ENCODE measurements at places on chromosomes 1 and 21.

GRCh38 chr1:210159211-210159610, 73.4 kb upstream of the SERTAD4 start:
- no peak for DNase-seq

GRCh38 chr21:24289539-24289938, 1317.7 kb downstream of the MRPL39 start:
- no peak for DNase-seq

- DNase-seq, result no peak
Measured at GRCh38 chr1:155831279-155831976, 25.6 kb downstream of the GON4L start.

- DNase-seq, result no peak
Measured at GRCh38 chr1:174049514-174049913, 27.4 kb upstream of the RC3H1 start.

DNA sequence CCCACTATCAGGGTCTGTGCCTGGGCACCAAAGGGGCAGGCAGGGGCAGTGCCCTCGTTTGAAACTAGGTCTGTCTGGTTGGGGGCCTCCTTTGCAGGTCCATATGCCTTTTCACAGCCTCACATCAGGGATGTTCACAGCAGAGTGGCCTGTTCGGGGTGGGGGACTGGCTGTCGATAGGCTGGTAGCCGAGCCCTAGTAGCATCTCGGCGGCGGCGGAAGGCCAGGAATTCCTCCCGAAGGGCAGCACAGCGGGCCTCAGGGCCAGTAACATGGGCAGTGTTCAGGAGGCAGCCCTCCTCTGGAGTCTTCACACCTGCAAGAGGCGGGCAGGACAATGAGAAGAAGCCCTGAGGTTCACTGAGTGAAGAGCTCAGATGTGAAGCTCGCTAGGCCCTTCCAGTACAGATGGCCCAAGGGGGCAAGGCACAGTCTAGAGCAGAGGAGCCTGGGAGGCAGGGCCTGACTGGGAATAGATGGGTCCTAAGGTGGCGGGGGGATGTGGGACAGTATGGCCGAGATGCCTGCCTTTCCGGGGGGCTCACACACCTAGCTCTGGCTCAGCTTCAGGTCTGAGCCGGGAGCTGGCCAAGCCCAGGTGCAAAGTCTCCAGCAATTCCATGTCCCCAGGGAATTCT, 2.0 kb upstream of the TAGLN2 start:
- no peak for DNase-seq

DNA sequence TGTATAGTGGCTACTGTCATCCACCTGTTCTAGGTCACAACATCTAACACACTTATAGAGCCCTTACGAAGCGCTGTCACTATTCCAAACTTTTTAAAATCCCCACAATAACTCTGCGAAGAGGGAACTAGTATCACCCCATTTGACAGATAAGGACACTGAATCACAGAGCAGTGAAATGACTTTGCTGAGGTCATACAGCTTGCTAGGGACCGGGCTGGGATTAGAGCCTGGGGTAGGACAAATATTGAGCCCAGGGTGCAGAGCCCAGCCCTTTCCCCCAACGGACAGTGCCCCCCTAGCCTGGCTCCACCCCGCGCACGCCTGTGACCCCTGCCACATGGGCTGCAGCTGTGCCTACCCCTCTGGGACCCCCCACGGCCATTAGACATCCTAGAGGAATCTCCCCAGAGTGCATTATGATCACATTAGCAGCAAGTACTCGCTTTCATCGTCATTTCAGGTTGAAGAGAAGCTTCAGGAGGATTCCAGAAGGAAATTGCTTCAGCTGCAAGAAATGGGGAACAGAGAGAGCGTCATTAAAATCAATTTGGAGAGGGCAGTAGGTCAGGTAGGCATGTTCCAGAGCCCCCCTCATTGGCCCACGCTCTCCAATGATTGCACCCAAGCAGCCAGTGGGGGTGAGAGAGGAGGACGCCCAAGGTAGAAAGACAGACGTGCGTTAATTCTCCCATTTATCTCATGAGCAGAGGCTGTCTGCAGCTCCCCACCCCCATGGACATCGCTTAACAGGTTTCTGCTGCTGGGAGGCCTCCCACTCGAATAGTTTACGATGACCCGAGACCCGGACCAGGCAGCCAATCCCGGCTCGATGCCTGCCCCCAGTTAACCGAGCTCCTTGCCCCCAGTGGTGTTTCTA, 77.2 kb downstream of the FHAD1 start:
- no peak for DNase-seq

DNA sequence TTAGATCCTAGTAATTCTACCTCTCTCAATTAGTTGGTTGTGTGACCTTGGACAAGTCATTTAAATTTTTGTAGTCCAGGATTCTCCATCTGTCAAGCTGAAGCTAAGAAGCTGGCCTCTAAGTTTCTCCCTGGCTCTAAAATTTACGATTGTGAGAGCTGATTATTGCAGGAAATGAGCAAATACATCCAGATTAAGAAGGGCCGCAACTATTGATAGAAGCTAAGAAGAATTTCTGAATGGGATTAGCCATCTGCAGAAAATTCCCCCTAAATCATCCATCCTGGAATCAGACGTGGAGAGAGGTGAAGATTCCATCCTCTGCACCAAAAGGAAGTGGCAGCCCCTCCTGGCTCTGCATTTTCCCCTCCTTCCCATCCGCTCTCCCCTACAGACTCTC, 55.0 kb downstream of the HIVEP3 start:
- DNase-seq, result no peak

DNA sequence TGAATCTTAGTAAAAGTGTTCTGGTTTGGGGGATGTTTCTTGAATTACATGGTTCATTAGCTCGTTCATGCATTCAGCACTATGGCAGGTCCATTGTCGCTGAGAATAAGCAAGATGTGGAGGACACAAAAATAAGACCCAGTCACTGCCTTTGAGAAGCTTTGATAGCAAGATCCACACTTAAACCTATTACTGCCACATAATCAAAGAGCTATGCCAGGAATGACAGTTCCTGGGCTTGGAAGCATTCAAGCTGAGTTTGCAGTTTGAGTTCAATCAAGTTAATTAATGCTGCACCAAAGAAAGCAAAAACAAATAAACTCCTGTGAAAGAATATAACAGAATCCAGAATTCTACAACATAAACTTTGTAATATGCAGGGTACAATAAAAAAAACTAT, 131.8 kb downstream of the MIS18A start:
- no peak for DNase-seq

GRCh38 chr1:234609691-234610042, 311 bp downstream of the IRF2BP2 start:
- no peak for DNase-seq

DNA sequence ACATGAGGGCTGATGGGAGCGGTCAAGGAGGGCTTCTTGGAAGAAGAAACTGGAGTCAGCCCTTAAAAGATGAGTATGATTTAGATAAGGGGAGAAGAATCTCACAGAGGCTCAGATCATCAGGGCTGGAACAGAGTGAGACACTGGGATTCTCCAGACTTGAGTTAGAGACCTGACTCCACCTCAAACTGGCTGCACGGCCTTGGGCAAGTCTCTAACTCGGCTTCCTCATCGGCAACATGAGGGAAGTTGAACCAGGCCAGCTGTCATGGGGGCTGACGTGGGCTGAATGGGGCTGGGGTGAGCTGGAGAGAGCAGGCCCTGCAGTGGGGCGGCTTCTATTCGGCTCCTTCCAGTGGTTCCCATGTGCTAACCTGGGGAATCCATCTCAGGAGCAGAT, 2.5 kb downstream of the C1QC start:
- no peak for DNase-seq

- no peak for DNase-seq
Measured at GRCh38 chr1:70874818-70875217, 172.8 kb downstream of the PTGER3 start.

DNA sequence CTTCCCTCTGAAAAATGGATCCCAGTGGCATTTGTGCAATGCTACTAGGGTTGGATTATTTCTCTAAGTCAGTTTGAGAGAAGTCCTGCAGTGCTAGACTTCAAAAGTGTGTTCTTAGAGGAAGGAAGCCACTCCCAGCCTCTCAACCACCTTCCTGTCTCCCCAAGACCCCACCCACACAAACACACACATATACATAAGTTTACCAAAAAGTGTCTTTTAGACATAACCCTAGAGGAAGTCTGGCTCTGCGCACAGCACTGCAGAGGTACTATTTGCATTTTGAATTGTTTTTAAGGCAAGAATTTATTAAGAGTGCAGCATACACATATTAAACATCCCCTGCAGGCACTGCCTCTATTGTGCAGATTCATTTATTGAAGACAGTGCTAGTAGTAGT, 127.3 kb downstream of the HHIPL2 start:
- DNase-seq, result peak; percentile 14

DNA sequence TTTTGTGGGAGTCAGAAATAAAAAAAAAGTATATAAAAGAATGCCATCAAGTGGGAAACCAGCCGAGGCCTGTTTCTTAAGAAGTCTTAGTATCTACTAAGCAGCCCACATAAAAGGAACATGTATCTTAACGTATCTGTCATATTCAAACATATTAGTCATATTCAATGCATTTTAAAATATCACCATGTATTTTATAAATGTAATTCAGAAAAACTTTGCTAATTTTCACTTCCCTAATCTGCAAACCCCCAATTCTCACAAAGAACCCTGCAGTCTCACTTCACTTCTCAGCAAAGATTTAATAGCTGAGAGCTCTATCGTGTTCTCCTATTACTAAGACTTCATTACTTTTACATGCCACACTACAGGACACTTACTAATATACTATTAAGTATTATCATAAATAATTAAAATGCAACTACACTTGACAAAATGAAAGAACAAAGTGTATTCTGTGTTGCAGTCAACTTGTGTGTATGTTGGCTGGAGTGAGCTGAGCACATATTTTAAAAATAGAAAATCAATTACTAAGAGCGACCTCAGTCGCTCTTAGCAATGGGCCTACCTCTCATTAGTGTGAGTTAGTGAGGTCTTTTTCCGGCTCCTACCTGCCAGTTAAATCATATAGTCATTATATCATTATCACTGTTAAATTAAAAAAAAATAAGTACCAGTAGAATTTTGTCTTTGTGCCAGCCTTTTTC, 484.3 kb downstream of the LMO4 start:
- DNase-seq, result no peak

DNA sequence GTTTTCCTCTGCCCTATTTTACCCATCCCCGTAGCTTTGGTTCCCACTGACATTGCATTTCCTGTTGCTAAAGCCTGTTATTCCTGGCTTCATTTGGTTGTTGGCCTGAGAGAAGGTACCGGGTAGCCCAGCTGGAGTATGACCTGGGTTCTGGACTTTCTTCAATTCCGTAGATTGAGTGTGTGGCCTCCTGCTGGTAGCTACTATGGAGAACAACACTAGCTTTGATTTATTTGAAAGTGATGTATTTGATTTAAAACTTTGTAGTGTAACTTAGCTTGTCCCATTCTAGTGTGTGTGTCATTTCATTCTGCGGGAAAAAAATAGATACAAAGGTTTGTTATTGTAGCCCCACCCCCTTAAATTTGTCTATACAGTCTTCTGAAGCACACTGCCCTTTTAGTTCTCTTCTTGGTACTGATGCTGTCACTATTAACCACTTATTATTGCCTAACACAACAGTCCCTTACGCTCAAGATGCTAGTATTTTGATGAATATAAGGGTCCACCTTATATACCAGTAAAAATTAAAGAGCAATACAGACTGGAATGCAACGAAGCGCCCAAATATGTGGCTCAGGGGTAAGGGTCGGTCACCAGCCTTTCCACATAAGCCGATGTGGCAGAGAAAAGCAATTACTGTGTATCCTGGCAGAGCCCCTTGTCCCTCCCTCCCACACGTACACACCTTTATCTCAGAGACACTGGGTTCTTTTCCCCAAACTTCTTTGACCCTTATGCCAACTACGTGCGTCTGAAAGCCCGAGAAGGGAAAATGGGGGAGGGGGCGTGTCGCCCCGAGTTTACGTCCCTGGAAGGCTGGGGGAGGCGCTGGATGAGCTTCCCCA, 643 bp upstream of the MOV10 start:
- DNase-seq, result peak; percentile 42

DNA sequence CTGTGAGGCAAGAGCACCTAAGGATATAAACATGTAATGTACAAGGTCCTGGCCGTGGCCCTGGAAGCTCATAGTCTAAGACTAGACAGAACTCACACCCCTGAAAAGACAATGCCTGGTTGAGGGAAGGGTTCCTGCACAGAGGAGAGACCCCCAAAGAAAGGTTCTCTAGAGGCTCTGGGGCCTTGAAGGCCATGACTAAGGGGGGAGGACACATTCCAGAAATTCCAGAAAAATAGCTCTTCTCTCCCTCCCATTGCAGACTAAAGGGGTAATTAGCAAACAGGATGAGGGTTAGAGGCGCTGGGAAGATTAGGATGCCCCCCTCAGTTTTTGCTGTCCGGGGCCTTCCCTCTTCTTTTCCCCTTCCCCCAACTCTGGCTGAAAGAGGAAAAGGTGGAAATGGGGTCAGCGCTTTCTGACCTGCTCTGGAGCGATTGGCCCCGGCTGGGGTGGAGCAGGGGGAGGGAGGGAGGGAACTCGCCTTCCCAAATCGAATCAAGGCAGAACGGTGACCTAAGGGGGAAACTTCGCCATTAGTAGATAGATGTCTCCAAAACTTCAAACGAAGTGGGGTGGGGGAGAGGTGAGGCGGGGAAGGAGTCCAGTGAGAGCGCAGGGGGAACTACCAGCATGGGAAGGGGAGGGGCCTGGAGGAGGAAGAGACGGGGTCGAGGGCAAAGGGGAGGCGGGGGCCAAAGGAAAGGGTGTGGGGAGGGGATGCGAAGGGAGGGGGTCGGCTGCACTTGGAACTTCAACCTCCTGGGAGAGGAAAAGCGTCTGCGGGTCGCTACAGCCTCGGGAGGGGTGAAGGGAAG, 11.8 kb downstream of the PAX7 start:
- DNase-seq, result no peak

GRCh38 chr1:208682664-208683013, 438.5 kb upstream of the PLXNA2 start:
- peak; percentile 1 for DNase-seq

- peak; percentile 92 for DNase-seq
Measured at GRCh38 chr1:211468595-211468994, 23.4 kb downstream of the RD3 start.

DNA sequence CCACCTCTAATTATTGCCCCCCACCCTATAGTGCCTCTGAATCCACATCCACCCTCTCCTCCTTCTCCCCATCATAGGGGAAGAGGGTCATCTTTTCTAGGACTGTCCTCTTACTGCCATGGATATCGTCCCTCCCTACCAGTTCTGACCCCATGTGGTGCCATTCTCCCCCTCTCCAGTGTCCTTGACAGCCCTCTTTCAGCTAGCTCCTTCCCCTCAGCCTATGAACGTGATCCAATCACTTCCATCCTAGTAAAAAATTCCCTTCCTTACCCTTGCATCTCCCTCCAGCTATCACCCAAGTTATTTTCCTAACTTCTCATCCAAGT, 172.7 kb downstream of the RRAGC start:
- DNase-seq, result no peak

- DNase-seq, result no peak
Measured at GRCh38 chr21:44296103-44296519, 3.7 kb upstream of the PFKL start.

GRCh38 chr1:108079440-108080025, 114.6 kb upstream of the VAV3 start:
- DNase-seq, result no peak

GRCh38 chr1:203778146-203778545, 13.2 kb downstream of the LAX1 start:
- DNase-seq, result no peak

- DNase-seq, result peak; percentile 78
Measured at GRCh38 chr1:156601122-156601830, at the start of gene GPATCH4. GPATCH4 (minus strand) TSS chr1:156601479.

GRCh38 chr1:230349020-230349393, 77.1 kb downstream of the PGBD5 start:
- DNase-seq, result no peak

All from hematopoietic multipotent progenitor cell (in vitro differentiated cells).